ENCODE measurements at places on chromosomes 1 and 21.

- DNase-seq, result no peak
Measured at GRCh38 chr1:178024504-178024903, 54.6 kb upstream of the SEC16B start.

DNA sequence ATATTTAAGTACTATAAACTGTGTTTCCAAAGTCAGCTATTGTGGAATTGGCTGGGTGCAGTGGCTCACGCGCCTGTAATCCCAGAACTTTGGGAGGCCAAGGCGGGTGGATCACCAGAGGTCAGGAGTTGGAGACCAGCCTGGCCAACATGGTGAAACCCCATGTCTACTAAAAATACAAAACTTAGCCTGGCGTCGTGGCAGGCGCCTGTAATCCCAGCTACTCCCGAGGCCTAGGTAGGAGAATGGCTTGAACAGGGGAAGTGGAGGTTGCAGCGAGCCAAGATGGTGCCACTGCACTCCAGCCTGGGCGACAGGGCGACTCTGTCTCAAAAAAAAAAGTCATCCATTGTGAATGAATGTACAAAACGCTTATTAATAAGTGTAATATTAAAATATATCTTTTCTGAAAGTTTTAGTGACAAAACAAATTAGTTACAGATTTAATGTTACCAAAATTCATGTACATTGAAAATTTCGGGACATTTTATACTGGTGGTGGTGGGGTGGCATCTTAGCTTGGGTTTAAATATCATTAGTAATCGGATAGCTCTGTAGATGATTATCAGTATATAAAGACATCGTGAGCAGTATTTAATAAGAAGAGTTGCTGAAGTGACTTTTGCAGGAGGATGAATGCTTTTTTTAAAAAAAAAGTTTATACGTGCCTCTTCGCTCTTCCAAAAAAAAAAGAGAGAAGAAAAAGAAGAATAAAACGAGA lies 503 bp upstream of the SRSF11 start:
- no peak for DNase-seq

GRCh38 chr1:210684466-210685294 lies 356.0 kb downstream of the HHAT start:
- DNase-seq, result no peak

GRCh38 chr1:203451836-203452784 lies 23.5 kb upstream of the PRELP start:
- DNase-seq, result no peak

GRCh38 chr1:168360151-168361021 lies 79.7 kb downstream of the TBX19 start:
- DNase-seq, result no peak

GRCh38 chr1:7886405-7886745 lies 33.5 kb upstream of the UTS2 start:
- DNase-seq, result no peak

DNA sequence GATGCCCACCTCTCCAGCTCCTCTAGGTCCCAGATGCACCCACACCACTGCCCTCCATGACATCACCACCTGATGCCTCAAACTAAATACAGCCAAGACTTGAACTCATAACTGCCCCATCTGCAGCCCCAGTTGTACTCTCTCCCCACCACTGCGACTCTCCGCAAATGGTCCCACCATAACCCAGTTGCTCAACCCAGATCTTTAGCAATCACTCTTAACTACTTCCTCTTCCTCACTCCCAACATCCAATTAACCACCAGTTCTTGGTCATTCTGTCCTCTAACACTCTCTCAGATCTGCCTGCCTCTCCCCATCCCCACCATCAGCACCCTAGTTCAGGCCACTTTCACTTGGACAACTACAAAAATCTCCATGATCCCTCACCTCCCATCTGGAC lies 36.8 kb upstream of the PLA2G2C start:
- no peak for DNase-seq

DNA sequence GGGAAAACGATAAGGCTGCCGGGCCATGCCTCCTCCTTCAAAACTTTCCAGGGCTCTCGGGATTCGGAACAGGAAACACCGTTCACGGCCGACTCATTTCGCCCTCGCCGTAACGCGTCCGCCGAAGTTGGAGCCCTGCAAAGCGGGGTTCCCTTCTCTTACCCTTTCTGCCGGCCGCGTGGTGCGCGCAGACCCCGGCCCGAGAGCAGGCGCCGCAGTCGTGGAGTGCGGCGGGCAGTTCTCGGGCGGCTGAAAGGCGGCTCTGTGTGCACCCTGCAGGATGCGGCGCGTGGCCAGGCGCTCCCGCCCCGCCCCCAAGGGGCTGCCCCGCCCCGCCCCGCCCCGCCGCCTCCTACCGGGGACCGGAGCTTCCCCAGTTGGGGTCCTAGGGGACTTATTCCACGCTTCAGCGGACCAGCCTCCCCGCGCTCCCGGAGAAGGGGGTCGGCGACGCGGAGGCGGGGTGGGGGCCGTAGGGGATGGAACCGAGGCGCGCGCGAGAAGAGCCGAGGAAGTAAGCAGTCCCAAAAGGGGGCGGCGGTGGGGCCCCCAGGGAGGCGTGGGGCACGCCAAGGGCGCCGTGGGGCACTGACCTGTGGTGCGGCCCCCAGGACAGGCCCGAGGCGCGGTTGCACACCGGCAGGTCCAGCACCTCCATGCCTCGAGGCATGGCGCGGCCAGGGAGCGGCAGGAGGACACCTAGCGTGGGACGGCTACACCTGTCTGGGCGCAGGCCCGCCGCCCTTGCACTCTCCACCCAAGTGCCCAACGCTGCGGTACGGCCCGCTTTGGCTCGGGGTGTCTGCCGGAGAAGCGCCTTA lies at the start of gene MCOLN2:
Gene MCOLN2 (minus strand): TSS at position 268 of the 821 bp plus-strand sequence. CDS start 241 bp downstream, at position 27.
- DNase-seq, result no peak

DNA sequence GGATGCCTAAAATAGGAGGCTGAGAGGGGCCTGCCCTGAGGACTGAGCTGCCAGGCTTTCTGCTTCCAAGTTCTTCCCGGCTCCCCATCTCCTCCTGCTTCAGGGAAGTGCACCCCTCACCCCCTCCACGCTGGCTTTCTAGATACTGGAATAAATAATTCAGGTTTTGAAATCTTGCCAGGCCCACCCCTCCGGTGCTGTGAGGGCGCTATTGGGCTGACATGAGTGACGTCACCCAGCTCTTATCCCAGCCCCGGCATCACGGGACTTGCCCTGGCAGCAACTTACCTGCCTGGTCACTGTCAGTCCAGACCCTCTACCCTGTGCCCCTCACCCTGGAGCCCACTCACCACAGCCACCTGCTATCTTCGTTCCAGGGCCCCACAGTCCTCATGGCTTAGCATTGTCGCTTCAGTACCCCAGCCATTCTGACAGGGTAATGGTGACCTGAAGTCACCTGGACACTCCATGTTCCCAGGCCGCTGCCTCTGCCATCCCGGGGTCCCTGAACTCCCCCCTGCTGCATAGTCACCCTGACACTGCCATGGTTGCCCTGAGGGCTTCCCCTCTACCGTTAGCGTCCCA lies 819 bp upstream of the GPR3 start:
- peak; percentile 50 for DNase-seq

- DNase-seq, result no peak
Measured at GRCh38 chr1:96358057-96358456, 363.5 kb upstream of the PTBP2 start.

DNA sequence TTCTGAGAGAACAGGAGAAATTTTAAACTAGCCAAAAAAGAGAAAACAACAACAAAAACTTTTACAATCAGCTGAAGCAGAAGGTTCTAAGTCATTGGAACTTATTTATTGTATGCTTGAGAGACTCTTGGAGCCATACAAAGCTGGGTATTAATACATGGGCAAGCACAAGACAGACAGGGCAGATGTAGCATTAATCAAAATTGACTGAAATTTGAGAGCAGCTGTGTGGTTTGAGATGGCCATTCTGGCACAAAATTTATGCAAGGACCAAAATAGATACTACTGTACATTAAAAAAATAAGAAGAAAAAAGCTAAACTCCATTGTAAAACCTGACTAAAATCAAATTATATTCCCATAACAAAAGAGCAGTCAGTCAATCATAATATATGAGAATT lies 892.5 kb downstream of the PLA2G4A start:
- DNase-seq, result no peak

DNA sequence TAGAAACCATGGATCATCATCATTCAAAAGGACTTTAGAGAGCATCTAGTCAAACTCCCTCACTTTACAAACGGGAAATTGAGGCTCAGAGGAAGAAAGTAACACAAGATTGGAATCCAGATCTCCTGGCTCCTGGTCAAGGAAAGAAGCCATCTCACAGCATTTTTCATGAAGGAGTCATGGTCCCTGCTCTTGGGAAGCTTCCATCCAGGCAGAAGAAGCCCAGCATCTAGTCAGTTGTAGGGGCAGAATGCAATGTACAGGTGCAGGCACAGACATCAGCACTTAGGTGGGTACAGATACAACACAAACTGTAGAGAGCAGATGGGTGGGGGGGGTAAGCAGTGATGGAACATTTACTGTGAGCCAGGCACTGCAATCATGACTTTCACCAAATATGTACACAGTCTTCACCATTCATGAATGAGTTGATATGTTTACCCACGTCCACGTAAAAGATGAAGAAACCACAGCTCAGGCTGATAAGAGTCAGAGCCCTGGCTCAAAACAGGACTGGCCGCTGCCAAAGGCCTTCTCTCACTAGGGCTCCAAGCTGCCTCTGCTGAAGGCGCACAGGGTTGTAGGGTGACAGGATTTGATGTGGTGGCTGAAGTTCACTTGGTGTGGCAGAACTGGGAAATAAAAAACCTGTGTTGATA lies 44.0 kb downstream of the OPTC start:
- DNase-seq, result peak; percentile 64

DNA sequence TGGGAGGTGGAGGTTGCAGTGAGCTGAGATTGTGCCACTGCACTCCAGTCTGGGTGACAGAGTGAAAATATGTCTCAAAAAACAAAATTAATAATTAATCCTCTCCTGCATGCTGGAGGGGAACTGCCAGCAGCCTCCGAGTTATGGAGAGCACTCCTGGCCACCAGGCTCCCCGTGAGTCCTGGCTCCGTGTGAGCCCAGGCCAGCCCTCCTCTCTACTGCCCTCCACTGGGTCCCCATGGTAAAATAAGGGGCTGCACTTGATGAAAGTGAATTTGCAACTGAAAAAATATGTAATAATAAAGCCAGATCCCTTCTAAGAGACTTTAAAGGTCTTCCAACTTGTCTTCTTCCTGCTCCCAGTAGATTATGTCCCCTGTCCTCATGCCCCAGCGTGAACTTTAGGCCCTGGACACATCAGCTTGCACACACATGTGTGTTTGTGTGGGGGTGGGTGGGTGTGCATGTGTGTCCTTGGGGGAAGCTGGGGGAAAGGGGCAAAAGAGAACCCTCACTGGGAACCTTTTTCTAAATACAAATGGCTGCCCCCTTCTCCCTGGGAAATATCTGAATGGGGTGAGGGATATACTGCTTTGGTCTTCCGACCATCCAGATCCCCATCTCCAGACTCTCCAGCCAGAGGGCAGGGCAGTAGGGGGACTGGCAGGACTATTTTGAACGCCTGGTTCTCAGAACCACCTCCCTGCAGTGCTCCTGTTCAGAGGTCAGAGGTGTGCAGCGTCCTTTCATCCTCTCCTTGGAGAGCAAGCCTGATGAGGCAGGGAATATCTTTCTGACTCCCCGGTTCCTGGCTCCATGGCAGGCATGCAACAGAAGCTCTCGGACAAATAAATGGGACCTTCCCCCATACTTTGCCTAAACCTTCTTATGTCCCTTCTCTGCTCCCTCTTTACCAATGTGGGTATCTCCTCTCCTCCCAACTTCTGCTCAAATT lies 26.2 kb downstream of the NEK2 start:
- peak; percentile 52 for DNase-seq

DNA sequence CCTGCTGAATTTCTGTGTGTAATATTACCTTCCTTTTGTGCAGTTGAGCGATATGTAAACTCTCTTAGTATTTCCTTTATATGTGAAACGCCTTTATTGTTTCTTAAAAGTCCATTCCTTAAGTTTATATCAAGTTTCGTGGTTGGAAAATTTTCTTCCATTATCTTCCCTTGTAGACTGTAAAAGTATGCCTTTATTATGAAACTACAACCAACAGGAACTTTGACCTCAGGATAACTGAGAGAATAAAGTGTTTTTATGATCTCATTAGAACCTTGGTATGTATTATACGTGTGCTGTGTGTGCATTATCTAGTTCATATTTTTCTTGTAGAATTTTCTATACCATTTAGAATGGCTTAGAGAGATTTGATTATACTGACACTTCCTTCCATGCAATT lies 3.1 kb upstream of the CDC14A start:
- no peak for DNase-seq

DNA sequence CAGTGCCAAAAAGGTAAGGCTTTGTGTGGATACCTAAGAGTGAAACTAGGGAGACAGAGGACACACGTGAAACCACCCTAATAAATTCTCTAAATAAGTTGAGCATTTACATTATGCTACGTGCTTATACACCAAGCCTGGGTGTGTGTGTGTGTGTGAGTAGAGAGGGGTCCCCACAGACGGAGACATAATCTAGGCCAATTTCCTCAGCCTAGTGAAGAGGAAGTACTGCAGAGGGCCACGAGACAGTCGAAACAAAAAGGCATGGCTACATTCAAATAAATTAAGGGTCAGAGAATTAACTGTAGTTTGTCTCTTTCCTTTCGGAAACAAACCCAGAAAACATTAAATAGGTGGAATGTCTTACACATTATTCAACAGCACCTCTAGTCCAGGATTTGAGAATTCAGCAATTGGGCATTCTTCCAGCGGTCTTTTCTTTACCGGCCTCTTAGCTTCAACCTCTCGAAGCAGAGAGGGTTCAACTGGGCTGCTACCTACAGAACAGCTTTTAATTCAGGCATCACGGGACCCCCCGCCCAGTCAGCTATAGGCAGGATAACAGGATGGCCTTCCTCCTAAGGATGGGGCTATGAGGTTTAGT lies 75.0 kb downstream of the DESI2 start:
- no peak for DNase-seq

GRCh38 chr1:11187000-11187399 lies 2.2 kb upstream of the ANGPTL7 start:
- DNase-seq, result no peak

- DNase-seq, result no peak
Measured at GRCh38 chr21:26441149-26441548, 131.9 kb downstream of the CYYR1 start.

GRCh38 chr1:107974090-107974489 lies 9.1 kb upstream of the VAV3 start:
- DNase-seq, result no peak

GRCh38 chr1:235940285-235940684 lies 73.6 kb upstream of the LYST start:
- DNase-seq, result no peak

All from prostate gland (tissue), 2 donors.